Hepatocyte (in vitro differentiated cells): ENCODE measurements at places on chromosomes 12 and 14.

DNA sequence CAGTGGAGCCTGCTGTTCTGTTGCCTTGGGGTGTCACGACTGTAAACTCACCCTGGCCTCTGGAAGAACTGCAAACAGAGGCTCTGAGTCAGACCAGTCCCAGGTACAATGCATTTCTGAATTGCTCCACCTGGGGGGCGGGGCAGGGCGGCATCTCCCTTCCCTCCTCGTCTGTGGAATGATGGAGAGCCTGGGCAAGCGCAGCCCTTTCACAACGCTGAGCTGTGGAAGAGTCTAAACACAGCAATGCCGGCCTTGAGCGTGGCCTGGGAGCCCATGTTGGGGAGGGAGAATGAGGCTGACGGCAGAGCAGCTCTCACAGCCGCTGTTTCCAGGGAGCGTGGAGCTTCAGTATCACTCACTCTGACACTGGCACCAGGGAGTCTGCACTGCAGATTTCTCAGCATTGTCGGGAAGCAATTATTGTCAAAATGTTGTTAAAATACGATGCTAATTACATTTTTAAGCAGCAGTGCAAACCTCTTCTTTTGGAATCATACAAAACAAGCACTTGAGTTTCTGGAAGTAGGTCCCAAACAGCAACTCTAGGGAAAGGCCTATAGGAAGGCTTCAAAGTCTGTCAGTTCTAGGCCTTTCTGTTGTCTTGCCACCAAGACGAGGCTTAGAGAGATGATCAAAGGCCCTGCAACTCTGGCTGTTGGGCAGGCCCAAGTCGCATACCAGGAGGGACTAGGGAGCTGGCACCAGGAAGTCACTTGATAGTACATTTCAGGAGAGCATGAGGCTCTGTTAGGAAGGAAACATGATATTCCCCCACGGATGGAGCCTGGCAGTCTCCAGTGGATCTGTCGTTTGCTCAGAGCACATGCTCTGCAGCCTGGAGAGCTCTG, 244.0 kb upstream of the FKBP4 start:
- DNase-seq, result peak; percentile 64

DNA sequence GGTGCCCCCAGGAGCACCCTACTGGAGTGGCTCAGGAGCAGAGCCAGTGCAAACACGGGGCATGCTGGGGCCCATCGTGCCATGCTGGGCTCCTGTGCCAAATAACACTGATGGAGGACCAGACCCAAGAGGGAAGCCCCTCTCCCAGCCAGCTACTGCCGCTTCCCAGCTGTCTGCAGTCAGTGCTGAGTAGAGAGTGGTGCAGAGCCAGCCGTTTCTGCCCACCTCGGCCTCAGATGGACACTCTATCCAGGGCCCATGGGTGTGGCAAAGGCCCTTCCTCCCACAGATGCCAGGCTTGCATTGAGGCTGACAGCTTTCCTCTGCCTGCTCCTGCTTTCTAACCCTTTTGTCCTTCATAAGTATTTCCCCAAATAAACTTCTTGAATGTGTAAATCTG, 13.2 kb downstream of the CLBA1 start:
- no peak for DNase-seq

GRCh38 chr12:122994781-122995502, 14.5 kb downstream of the ARL6IP4 start:
- no peak for DNase-seq

DNA sequence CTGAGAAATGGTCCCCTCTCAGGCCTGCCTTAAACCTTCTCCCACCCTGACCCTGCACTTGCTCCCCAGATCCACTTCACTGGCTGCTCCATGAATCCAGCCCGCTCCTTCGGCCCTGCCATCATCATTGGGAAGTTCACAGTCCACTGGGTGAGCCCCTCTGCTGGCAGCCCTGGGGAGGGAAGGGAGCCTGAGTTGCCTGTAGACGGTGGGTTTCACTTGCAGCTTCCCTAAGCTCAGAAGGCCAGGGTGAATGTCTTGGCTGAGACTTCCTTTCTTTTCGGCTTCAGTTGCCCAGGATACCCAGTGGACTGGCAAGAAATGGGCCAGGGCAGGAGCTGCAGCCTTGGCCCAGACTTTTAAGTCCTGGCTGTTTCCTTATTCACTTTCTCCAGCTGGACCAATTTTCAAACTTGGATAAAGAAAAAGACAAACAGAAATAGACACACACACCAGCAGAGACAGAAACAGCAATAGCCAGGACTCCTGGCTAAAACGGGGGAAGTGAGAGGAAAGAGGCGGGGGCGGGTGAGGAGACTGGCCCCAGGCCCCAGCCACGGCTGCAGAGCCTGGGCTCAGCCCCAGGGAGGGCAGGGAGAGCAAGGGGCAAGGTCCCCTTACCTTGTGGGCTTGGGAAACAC, 2.0 kb downstream of the AQP6 start:
- DNase-seq, result no peak

- DNase-seq, result peak; percentile 8
Observed at GRCh38 chr12:14473707-14474287, 93.9 kb downstream of the PLBD1 start.

DNA sequence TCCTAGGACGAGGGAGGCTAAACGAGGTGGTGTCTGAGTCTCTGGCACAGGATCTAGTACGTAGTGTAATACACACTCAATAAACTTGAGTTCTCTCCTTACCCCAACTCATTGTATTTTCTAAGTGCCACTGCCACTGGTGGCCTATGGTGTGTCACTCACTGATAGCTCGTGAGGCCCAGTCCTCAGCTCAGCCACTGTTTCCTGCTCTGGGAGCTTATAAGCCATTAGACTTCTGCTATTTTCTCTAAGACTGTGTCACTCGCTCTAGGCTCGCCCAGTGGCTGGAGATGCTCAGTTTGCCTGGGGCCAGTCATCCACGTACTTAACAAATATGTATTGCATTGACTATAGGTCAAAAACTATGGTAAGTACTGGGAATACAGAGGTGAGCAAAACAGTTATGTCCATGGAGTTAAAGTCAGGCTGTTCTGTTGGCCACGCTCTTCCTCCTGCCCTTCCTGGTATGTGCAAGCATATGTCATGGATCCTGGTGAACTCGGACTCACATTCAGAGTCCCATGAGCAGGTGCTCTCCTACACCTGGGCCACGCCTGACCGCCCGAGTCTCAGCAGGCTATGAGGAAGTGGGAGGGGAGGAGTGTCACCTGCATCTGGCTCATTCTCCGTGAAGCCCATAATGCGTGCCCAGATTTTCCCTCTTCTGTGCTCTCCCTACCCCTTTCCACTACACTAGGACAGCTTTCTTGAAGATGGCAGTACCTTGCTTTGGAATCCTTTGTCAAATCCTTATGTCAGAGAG, 41.6 kb downstream of the DEGS2 start:
- no peak for DNase-seq

- no peak for DNase-seq
Observed at GRCh38 chr14:44626423-44626822, 119.3 kb upstream of the FSCB start.

DNA sequence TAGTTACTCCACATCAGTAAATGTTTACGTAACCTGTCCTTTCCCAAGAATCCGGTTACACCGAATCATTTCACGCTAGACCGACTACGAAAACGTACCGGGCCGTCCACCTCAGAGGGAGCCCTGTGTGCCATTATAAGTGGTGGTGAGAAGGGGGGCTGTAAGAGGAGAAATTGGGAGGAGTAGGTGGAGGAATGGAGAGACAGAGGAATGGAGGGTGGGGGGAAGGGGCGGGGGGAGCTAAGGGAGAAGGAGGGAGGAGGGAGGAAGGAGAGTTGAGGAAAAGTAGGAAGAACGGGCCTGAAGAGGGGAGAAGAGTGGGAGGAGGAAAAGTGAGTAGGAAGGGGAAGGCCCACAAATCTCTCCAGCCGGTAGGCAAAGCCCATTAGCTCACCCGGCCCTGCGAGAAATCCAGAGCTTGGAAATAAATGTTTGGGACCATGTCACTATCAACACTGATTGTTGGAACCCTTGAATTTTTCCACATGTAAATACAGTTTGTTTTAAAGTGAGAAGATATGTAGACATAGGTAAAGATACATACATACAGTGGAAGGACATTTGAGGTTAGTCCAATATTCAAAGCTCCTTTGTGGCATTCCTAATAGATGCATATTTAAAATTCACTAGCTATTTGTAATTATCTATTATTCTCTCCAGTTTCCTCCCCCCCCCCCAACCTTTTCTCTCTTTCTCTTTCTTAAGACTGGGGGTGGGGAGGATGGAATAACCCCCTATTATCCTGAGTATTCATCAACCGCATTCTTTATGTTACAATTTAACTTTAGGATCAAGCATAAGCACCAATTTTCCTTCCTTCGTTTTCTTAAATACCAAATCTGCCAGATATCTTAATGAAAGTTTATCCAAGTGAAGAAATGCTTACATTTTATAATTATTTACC, 2.1 kb upstream of the FOXG1 start:
- DNase-seq, result no peak

DNA sequence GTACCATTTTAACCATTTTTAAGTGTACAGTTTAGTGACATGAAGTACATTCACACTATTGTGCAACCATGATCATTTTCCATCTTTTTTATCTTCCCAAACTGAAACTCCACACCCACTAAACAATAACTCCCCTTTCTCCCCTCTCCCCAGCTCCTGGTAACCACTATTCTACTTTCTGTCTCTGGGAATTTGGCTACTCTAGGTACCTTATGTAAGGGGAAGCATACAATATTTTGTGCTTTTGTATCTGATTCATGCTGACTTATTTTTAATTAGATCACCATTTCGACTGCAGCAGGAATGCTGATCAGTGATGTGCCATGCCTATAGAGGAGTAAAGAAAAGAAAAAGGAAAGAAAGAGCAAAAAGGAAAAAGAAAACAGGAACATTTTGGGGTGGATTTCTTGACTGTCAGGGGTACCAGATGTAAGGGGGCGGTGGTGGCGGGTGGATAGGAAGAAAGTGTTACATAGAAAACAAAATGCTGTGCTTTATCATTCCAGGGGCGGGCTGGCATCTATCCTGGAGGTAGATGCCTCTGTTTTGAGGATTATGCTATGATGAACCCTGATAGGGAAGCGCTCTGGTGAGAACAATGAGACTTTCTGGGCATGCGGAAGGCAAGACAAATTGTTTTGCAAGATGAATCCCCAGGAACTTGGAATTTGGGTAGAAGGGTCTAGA, 45.2 kb upstream of the CTDSP2 start:
- DNase-seq, result no peak

- DNase-seq, result no peak
Observed at GRCh38 chr12:44377443-44378187, 498.5 kb downstream of the NELL2 start.

DNA sequence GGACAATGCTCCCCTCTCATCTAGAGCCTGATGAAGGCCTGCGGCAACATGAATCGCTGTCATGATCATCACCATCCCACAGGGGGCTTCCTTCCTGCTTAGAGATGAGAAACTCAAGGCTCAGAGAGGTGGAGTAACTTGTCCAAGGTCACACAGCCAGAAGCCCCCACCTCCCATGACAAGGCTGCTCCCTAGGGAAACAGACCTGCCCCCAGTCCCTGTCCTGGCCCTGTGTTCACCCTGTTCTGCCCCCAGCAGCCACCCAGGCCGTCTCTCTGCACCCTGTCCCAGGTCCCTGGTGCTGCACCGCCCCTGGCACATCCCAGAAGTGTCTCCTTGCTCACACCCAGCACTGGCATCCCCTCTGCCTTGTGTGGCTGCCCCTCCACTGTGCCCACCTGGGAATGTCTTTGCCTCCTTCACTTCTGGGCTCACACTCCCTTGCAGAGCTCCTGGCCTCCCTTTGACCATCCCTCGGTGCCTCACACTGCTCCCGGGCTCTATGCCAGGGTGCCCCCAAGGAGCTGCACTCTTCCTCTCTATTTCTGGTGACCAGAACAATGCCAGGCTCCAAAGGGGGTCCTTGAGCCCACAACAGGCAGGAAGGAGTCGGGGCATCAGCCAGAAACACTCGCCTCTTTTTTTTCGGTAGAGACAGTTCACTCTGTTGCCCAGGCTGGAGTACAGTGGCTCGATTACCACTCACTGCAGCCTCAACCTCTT, 70.5 kb downstream of the BCL11B start:
- no peak for DNase-seq

DNA sequence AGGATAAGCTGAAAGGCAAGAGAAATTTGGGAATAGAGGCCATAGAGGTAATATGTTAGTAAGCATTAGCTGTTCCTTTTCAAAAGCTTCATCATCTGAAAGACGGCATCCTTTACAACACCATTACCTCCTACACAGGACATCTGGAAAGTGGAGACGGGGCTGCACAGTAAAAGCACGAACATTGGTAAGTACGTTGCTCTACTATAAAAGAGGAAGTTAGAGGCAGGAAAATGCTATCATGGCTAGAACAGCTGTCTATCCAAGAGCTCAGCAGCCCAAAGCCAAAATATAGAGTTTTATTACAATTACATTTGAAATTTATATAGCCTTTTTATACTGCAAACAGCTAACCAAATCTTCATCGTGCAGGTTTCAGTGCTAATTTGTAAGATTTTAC, 172.3 kb upstream of the GRIP1 start:
- no peak for DNase-seq

DNA sequence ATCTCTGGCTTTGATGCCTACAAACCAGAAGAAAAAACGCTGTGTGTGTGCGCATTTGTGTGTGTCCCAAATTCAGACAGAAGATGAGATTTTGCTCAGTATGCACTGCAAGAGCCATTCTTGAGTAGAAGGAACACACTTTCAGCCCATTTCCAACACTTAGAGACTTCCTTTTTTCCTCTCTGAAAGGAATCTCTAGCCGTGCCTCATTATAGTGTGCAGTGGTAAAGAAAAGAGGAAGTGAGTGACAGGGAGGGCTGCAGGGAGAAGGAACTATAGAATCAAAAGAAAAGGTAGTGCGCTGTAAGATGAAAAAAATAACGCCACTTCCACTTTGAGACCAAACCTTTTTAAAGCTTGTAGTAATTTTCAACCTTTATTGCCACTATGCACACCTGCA, 1400.9 kb upstream of the FLRT2 start:
- no peak for DNase-seq

DNA sequence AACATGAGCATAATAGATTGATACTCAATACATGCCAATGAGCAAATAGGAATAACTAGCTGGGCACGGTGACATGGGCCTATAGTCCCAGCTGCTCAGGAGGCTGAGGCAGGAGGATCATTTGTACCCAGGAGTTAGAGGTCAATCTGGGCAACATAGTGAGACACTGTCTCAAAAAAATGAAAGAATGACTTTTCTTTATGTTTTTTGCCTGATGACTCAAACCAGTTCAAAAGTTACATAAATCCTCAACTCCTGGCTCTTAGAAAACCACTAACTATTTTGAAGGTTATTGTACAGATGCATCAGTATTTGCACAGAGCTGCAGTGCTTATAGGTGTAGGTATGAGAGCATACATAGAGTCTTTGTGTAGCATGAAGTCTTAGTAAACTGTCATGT, 219.2 kb upstream of the RGS6 start:
- DNase-seq, result no peak

GRCh38 chr12:72676556-72676955, 404.4 kb downstream of the TRHDE start:
- no peak for DNase-seq

GRCh38 chr14:101313268-101313667, 248.0 kb upstream of the DIO3 start:
- DNase-seq, result no peak

- no peak for DNase-seq
Observed at GRCh38 chr12:14979468-14979867, 6.6 kb downstream of the PDE6H start.
